Subcutaneous adipose tissue (tissue), 4 donors: ENCODE measurements at places on chromosomes 1 and 21. TPM values are rescaled to one million over a fixed set of nuclear protein-coding genes. Genes with fewer than 3 reads are reported as not detected.

The CDK18 gene
- 2.1 TPM for total RNA-seq

The WLS gene
- 56.2 TPM for total RNA-seq

The HPCA gene
- total RNA-seq: 0.88 TPM

The SDC3 gene
- 13.2 TPM for total RNA-seq

The LRRC53 gene
- total RNA-seq: not detected

The MROH9 gene
- not detected for total RNA-seq

The REN gene
- not detected for total RNA-seq

The NOS1AP gene
- total RNA-seq: 5.1 TPM

The ZSWIM5 gene
- total RNA-seq: 0.94 TPM

The CYP4X1 gene
- total RNA-seq: 59.0 TPM
